Hindlimb muscle (tissue), 1 donor: ENCODE measurements at places on chromosomes 7 and 10. TPM values are rescaled to one million over a fixed set of nuclear protein-coding genes. Genes with fewer than 3 reads are reported as not detected.

The SPDYE16 gene
- 4.5 TPM for polyA plus RNA-seq

The PLAC9 gene
- polyA plus RNA-seq = 75.9 TPM

The ACTL6B gene
- not detected for polyA plus RNA-seq

The GPR37 gene
- 41.0 TPM for polyA plus RNA-seq

The DYDC2 gene
- not detected for polyA plus RNA-seq

The SOSTDC1 gene
- 6.1 TPM for polyA plus RNA-seq

The PIP gene
- not detected for polyA plus RNA-seq

The SLC25A13 gene
- 13.2 TPM for polyA plus RNA-seq

The PDE1C gene
- polyA plus RNA-seq = 2.1 TPM

The OR2A5 gene
- polyA plus RNA-seq = not detected

The STK32C gene
- polyA plus RNA-seq = 12.2 TPM

The HDAC9 gene
- polyA plus RNA-seq = 18.6 TPM

- no peak for DNase-seq
Measured at GRCh38 chr10:82625512-82626189, 750.7 kb downstream of the NRG3 start.

GRCh38 chr10:70880077-70880534 lies 8.3 kb downstream of the PCBD1 start:
- peak; percentile 70 for DNase-seq

DNA sequence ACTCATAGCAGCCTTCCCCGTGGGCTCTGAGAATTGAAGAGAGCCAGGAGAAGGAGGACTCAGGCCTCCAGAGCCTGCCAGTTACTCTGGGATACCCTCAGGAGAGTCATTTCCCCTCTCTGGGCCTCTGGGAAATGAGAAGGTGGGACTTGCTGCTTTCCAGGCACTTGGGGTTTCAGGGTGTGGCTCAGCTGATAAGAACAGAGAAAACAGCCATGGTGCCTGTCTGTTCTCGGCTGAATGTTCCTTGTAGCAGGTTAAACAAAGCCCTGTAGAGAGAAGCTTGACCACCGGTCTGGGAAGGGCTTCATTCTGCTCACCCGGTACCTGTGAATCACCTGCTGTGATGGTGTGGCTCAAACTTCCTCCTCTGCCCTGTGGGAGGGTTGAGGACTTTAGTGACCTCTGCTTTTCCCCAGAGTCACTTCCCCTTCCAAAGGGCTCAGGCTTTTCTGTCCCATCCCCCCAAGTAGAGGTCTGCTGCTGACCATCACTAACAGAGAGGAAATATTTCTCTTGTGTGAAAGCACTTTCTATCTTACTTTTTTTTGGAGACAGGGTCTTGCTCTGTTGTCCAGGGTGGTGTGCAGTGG lies 212.4 kb upstream of the GALNT17 start:
- DNase-seq = no peak

DNA sequence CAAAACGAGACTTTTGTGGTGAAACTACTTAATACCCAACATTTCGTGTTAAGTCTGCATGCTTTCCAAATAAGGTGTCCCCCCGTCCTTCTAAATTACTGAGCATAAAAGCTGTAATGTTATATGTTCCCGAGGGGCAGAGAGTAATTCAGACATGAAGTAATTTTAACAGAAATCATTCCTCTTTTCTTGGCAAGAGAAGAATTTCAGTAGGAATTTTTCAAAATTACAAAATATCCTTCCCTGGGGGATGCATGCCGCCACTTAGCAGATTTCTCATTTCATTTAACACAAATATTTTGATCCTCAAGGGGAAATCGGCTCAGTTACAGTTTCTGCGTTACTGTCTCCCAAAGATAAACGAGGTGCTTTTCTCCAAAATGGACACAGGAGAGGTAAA lies 213.2 kb upstream of the RHOBTB1 start:
- no peak for DNase-seq

- DNase-seq = no peak
Measured at GRCh38 chr10:89095701-89096391, 105.2 kb downstream of the FAS start.

DNA sequence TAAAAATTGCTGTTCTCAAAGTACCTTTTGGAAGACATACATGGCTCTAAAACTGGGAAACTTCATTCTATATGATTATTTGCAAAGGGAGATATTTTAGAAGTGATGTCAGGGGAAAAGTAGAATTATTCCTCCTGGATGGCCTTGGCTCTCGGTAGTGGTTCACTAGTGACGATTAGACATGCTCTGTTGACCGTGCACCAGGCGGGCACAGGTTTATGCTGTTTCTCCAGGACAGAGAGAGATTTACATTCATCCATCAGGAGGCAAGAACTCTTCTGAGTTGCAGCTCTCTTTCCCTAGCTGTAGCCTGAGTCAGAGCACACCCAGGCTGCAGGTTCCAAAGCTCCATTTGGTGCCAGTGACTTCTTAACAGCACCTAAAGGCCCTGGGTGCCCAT lies 184.9 kb upstream of the WDR11 start:
- DNase-seq = no peak

DNA sequence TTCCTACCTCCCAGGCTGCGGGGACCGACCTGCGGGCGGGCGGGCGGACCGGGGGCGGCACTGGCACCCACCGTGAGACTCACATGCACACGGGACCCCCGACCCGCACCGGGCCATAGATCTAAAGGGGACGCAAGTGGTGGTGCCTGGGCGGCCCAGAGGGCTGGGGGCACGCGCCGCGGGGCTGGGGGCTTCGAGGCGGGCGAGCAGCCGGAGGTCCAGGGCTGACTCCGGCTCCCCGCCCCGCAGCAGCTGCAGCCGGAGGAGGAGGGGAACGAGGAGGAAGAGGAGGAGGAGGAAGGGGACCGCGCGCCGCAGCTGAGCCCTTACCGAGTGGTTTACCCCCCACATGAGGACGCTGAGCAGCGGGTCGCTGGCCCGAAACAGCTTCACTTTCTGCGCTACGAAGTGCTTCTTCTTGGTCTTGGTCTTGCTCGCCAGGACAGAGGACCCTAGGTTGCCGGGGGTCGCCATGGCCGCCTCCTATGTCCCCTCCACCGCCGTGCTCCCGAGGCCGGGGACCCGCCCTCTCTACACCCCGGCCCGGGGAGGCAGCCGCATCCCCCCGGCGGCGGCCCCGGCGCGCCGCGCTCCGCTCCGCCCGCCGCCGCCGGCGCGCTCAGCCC lies 412 bp downstream of the PIP4K2A start:
- DNase-seq = peak; percentile 29

DNA sequence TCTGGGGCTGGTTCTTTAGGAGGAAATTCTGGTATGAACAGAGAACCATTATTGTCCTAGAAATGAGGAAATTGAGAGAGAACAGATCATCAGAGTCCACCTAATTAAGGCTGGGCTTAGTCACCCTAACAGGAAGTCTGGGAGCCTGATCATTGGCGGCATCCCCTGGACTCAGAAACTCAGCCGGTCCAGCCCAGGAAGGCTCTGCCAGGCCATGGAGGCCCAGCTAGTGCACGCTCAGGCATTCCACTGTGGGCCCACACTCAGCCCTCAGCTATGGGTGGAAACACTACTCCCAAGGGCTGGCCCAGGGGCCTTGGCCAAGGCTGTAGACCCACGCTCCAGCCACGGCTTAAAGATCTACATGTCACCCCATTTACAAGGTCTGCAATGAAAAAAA lies 109.2 kb downstream of the PTPN20 start:
- no peak for DNase-seq

GRCh38 chr7:151322906-151323305 lies 18.7 kb upstream of the NUB1 start:
- DNase-seq = no peak

- DNase-seq = no peak
Measured at GRCh38 chr7:20270371-20270770, 53.2 kb upstream of the MACC1 start.

- DNase-seq = no peak
Measured at GRCh38 chr7:70590126-70590854, 541.7 kb upstream of the GALNT17 start.

DNA sequence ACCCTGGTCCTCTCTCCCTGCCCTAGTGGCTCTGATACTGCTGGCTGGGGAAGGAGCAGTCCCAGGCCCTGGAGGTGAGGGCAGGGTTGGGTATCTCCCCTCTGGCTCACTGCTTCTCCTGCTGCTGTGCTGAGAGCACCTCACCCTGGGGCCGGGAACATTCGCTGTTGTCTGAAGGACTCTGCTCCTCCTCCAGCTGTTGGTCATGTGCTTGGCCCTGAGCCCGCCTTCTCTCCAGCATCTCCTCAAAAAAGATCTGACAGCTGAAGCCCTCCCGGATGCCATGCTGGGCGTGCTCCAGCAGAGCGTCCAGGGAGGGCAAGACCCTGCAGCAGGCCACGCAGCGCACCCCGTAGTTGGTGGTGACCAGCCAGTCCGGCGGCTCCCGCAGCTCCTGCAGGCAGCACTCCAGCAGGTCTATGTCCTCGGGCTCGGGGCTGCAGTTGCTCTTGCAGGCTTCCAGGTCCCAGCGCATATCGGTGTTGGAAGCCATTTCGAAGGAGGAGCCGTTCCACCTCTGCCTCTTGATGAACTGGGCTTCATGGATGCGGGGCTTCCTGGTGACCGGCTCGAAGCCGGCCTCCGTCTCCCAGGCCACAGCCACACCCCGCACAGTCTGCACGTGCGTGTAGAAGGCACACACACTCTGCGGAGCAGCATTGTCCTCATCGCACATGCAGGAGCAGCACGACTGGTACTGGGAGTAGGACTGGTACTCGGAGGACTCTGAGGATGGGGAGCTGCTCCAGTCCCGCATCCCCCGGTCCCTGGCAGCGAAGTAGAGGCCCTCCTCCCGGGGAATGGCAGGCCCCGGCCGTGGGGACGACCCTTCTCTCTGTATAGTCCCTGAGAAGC lies 2.1 kb downstream of the FAM170B start:
- no peak for DNase-seq

GRCh38 chr7:122070834-122071233 lies 73.2 kb downstream of the AASS start:
- no peak for DNase-seq

DNA sequence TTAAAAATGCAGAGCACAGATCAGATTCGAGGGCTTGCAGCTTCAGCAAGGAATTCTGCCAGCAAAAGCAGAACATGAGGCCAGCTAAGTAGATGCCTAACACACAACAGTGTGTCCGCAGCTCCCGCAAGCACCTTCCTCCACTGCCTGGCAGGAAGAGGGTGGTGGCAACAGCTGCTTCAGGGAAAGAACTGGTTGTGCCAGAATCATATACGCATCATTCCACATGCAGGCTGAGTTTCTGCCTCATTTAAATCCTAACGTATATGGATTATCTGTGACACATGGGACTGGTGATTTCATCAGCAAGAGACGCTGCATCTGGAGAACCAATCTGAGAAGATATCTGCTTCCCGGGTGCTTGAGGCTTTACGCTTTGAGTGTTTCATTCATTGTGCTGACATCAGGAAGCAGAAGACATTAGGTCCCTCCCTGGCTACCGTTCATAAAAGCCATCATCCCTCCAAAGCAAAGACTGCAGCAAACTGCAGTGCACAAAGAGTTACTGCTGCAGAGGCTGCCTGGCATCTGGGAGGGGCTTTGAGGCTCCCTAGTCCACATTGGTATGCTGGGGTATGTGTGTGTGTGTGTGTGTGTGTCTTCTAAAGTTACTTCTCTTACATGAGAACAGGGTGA lies 78.8 kb downstream of the FAM13C start:
- DNase-seq = no peak

DNA sequence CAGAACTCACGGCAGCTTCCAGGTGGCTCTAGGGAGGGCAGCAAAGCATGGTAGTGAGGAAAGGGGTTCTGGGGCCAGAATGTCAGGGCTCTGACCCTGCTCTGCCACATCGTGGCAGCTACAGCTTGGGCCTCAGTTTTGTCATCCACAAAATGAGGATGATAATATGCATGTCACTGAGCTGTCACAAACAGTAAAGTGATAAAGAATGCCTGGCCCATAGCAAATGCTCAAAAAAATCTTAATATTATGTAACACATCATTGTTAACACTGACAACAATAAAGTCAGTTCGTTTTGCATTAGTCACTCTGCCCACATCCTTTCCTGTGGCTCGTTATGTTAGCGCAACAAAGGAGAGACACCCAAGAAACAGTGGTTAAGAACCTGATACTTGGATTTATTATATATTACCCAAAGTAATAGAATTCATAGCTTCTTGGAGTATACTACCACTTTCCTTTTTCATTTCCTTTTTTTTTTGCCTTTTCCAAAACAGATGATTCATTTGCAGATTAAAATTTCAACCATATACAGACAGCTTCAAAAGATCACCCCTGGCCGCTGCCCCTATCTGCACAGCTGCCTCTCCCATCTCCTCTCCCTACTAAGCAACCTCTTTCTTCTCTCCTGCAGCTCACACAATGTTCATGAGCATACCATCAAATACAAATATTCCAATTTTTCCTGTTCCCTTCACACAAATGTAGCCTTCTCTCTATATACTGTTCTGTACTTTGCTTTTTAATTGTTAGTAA lies 45.5 kb upstream of the DDC start:
- no peak for DNase-seq

GRCh38 chr7:130697820-130698219 lies 11.5 kb upstream of the TSGA13 start:
- no peak for DNase-seq

DNA sequence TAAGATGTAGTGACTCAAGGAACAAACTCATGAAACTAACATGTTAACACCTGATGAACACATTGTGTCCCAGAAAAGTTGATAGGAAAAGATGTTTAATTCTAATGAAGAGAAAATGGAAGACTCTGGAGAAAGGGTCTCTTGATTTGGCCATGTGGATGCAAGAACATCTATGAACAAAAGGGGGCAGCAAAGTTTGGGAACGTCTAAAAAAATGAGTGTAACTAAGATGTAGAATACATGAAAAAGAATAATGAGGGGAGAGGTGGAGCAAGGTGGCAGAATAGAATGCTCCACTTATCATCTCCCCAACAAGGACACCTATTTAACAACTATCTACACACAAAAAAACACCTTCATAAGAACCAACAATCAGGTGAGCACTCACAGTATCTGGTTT lies 805.1 kb downstream of the TNS3 start:
- no peak for DNase-seq

DNA sequence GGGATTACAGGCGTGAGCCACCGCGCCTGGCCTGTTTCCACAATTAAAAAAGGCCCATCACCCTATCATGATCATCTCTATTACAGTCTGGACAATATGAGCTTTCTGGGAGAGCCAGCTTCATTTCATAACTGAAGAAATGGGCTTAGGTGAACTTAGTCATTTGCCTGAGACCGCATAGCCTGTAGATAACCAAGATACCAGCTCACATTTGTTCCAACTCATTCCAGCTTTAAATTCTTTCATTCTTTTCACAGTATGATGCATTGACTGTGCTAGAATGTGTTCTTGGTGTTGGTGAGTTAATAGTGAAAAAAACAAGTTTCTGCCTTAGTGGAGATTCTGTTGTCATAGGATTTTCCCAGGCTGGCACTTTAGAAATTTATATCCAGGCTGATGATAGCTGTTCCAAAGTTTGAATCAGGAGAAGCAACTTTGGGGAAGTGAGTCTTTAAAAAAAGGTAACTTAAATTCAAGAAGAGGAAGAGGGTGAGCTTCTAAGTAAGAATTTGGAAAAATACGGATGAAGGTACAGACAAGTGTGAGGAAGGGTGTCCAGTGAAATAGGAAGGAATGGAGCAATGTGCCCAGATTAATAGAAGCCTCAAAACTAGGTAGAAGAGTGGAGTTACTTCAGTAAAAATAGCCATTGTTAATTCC lies 2.1 kb upstream of the H2AZ2 start:
- DNase-seq = no peak

GRCh38 chr10:3836222-3836820 lies 51.3 kb upstream of the KLF6 start:
- no peak for DNase-seq
